NCI-H1417 treated with DMSO at 0.1 percent for 48 hours (cell line): ENCODE measurements at places on chromosomes 1 and 21.

DNA sequence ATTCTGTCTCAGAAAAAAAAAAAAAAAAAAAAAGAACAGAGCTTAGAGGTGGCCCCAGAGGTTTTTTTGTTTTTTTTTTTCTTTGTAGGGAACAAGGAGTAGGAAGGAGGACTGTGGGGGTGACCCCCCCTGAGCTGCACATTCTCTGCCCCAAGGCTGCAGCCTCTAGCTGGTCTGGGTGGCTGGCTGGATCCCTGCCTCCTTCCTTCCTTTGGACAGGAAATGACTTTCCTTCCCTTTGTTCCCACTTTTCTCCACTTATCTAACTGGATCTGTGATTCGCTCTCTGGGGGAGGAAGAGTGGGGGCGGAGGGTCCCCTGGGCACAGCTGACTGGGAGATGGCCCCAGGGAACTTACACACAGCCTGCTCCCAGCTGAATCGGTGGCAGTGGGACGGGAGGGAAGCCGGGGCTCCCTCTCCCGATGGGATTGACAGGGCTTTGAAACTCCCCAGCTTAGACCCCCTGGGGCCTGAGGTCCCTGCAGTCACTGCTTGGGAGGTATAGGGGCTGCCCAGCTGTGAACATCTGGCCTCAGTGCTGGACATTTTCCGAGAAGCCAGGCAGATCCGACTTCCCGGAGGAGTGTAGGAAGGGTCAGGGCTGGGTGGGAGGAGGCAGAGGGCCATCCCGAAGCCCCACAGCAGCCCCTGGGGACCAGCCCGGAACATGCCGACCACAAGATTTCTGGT is 2.1 kb downstream of the FBLIM1 start:
- no peak for DNase-seq

- no peak for DNase-seq
These were observed at the start of gene SPSB1 for GRCh38 chr1:9292361-9293240. Gene SPSB1, plus strand, starts transcription at chr1:9292894. Its CDS starts 62,998 bp downstream, at chr1:9355892.

DNA sequence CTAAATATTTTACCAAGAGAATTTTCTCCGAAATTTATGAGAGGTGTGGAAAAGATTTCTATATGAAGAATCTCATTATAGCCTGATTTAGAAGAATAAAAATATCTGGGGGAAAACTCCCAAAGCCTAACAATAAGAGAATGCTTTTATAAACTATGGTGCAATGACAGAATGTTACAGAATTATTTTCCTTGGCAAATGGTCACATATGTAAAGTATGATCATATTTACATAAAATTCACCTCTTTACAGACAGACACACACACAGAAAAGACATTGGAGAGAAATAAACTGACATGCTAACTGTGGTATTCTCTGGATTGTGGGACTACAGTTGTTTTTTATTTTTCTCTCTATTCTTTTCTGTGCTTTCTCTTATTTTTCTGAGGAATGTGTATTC is 226.3 kb upstream of the USP24 start:
- no peak for DNase-seq

- DNase-seq = no peak
These were observed 34.9 kb downstream of the RSPH1 start for GRCh38 chr21:42461185-42461520.

DNA sequence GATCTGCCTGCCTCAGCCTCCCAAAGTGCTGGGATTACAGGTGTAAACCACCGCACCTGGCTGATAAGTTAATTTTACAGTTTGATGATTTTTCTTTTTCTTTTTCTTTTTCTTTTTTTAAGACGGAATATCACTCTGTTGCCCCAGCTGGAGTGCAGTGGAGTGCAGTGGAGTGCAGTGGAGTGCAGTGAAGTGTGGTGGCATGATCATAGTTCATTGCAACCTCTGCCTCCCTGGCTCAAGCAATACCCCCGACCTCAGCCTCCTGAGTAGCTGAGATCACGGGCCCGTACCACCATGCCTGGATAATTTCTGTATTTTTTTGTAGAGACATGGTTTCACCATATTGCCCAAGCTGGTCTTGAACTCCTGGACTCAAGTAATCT is 84.4 kb upstream of the CXADR start:
- no peak for DNase-seq

DNA sequence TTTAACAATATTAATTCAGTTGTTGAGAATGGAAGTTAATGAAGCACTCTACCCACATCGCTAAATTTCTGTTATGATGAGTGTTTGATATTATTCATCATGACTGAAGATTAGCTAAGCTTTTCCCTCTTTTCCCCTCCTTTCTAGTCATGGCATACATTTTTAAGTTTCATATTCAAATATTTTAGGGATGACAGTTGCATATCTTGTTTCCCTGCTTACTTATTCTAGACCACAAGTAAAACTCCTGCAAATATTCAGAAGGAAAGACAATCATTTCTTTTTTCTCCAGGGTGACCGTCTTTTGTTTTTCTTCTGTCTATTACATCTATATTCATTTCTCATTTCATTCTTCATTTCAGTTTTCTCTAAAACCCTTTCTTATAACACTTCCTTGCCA is 906.0 kb downstream of the ADGRL2 start:
- no peak for DNase-seq

DNA sequence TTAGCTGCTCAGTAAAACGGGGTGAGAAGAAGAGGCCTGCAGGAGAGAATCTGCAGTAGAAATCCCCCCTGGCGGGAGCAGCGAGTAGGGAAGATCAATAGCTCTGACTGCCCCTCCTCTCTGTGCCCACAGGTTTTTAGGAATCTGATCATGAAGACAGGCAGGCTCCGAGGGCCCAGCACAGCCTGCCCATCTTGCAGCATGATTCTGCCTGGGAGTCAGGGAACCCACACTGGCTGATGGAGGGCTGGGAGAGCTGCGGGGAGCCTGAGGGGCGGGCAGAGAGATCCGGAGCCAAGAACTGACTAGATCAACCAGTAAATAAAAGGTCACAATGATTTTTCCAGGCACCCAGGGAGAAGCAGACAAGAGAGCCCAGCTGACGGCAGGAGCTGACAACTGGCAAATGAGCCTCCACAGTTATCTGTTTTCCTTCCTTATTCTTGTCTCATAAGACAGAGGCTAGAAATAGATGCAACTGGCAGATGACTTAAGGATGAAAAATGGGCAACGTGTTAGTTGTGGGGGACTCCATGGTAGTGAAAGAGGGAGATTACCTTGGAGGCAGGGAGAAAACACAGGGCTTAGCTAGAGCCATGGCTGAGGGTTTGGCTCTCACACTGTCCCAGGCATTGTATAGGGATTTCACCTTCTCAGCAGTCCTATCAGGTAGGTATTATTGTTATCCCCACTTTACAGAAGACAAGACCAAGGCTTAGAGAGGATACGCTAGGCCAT is 116.2 kb downstream of the PLXNA2 start:
- DNase-seq = no peak

GRCh38 chr1:23591460-23592208 is 32.3 kb upstream of the ID3 start:
- DNase-seq = no peak

DNA sequence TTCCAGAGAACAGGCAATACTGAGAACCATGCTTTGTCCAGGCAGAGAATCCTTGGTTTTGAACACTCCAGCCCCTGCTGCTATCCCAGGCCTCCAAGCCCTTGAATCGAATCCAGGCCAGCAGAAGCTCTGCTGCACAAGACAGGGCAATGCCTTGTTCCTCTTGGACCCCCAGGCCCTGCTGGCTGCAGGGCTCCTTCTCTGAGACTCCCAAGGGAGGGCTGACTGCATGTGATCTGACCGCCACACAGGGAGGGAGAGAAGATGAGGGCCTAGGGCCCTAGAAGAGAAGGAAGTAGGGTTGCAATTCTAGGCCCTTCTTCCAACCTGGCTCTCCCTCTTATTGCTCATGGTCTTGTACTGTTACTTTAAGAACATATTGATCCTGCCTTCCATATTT is 160.6 kb upstream of the EDN2 start:
- no peak for DNase-seq

GRCh38 chr1:161098210-161099068 is at the start of gene KLHDC9:
Gene KLHDC9, plus strand, starts transcription at chr1:161098361. Its CDS starts 175 bp downstream, at chr1:161098536.
- DNase-seq = peak; percentile 75

GRCh38 chr1:162193221-162193620 is 123.7 kb downstream of the NOS1AP start:
- DNase-seq = no peak

- no peak for DNase-seq
These were observed 15.8 kb downstream of the SNX7 start for GRCh38 chr1:98677288-98677687.

- no peak for DNase-seq
These were observed 58.2 kb upstream of the LRRC8B start for GRCh38 chr1:89466307-89466930.

- DNase-seq = no peak
These were observed 228.6 kb downstream of the GPATCH2 start for GRCh38 chr1:217402301-217402700.

DNA sequence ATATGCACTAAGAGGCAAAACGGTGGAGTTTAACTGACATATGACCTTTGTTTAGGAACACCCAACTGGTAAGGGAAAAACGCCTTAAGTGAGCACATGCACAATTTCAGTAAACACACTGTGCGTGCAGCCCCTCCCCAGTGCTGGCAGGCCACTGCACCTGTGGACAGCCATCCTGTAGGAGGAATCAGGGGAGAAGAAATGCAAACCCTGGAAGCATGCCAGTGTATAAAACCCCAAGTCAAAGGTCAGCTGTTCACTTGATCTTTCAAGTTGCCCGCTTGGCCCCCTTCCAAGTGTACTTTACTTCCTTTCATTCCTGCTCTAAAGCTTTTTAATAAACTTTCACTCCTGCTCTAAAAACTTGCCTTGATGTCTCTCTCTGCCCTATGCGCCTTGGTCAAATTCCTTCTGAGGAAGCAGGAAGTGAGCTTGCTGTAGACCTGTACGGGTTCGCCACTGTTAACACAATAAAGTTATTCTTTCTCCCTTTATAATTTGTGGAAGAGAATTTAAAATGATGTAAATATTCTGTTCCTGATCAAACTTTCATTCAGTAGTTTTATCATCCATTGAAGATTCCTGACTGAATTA is 31.8 kb downstream of the USP25 start:
- DNase-seq = no peak

DNA sequence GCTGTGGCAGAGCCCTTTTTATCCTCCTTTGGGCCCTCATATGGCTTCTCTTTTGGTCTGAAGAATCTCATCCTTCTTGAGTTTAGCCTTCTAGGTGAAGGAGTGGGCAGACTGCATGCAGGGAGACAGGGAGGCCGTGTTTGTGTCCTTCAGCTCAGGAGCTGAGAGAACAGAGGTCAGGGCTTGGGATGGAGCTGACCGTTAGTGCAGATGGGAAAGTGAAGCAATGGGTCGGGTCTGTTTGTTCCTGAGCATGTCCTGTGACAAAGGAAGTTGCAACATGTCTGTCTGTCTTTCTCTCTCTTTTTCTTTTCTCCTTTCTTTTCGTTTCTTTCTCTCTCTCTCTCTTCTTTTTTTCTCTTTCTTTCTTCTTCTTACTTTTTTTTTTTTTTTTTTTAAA is 14.9 kb downstream of the MAPKAPK2 start:
- DNase-seq = no peak

DNA sequence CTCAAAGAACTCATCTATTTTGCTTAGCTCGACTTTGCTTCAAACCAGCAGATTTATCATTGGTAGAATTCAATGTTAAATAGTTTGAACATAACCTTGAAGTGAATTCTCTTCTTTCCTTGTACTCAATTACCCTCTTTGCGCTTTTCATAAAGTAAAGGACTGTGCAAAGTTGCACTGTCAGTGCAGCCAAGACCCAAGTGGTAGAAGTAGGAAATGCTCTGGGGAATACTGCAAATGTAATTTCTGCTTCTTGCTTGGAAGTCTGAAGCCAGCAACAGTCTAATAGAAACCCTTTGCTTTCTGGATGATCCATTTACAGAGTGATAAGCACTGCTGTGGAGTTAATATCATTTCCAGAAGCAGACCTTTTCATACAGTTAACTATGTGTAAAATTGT is 936.7 kb upstream of the TMPRSS15 start:
- no peak for DNase-seq
